Cerebellum (tissue), 4 donors: ENCODE measurements at places on chromosomes 4 and X. TPM values are rescaled to one million over a fixed set of nuclear protein-coding genes. Genes with fewer than 3 reads are reported as not detected.

DNA sequence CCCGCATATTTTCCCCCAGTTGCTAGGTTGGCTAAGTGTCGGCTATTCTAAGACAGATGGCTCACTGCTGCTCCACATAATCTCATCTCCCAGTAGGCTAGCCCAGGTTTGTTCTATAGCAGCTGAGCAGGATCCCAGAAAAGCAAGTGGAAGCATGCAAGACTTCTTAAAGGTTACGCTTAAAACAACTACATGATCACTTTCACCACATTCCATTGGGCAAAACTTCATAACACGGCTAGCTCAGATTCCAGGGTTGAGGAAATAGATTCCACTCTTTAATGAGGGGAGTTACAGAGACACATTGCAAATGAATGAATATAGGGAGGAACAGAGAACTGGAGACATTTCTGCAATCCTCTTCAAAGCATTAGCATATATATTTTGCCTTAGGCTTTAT, 12.9 kb upstream of the RAB33B start:
- DNase-seq: no peak

DNA sequence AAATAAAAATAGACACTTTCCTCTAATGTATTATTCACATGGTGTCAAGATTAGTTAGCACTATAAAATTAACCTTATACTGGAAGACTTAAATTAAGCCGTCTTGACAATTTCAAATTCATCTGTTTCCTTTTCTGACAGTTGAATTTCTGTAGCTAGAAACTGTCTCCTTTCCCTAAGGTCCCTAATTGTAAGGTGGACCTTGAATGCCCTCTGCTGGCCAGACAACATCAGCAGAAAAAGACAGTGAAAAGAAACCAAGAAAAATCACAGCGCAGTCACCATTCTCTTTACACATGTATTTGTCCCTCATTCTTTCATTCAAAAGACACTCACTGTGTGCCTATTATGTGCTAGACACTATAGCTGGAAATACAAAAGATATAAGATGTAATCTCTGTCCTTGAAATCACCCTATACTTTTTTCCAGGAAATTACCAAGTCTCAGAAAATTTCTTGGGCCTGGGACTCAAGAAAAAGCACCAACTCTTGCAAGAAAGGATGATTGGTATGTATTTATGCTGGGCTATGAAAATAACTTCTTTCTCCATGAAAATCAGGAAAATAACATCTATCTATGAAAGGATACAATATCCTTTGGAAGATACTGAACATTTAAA, 32.7 kb upstream of the AMBN start:
- peak; percentile 10 for DNase-seq

DNA sequence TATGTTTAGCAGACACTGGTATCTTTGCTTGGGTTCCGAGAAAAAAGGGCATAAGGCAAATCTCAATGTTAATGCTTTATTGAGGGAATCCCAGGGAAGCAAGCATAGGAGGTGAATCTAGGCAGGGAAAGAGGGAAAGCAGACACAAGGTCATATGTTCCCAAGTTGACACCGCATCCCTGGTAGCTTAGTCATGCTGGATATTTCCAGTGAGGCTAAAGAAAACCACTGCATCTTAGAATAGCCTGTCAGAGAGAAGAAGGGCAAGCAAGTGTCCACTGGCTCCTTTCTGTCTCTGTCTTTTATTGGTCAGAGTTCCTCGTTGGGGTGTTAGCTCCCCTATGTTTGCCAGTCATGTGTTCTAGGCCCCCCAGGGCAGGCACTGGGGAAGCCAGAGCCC, 104.7 kb downstream of the NKX6-1 start:
- no peak for DNase-seq

DNA sequence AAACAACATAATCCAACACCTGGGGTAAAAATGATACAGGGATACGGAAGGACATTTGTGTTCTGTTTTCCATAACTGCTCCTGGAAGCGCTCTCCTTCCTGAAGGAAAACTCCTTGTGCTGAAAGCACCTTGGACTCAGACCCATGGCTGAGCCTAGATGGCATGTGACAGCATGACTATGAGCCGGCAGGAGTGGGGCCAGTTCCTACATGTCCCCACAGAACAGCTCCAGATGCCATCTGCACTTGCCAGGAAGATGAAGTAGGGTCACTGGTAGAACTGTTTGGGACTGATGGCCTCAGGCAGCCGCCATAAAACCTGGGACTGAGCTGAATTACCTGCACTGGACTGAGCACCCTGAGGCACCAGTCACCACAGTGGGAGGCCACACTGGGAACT, 56.0 kb upstream of the BCLAF3 start:
- DNase-seq: no peak

The ALG13 gene
- total RNA-seq: 60.2 TPM

DNA sequence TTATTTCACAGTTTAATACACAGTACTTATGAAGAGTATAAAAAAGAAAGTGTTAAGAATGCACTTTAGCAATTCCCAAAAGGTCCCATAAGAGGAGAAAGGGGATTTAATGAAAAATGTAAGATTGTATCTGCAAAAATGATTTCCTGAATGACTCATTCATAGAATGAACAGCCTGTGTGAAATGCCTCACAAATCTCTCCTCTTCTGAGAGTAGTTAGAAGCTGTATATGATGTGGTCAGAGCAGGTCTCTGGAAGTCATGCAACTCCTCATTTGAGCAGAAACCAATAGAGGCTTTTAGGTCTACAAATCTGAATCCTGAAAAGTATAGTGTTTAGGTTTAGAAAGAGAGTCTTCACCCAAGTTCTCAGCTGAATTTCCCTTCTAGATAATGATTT, 381.3 kb upstream of the INTU start:
- DNase-seq: no peak

DNA sequence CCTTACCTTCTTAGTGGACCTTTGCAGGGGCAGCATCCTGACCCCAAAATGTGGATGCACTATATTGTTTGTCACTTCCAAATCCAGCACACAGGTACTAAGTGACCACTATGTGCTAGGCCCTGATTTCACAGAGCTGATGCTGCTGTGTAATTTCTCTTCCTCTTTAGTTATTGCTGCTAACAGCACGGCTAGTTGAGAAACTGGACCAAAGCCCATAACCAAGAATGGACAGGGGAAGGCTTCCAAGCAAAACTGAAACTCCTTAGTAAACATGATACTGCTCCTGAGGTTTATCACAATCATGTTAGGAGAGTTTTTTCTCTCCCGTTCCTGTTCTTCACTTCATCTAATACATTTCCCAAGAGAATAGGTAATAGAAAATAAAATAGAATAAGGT, 172.9 kb upstream of the TTC29 start:
- no peak for DNase-seq

The SMIM10 gene
- 1.1 TPM for total RNA-seq

The CFAP299 gene
- total RNA-seq: 5.5 TPM

GRCh38 chr4:26076000-26076587, 162.1 kb downstream of the SMIM20 start:
- no peak for DNase-seq

DNA sequence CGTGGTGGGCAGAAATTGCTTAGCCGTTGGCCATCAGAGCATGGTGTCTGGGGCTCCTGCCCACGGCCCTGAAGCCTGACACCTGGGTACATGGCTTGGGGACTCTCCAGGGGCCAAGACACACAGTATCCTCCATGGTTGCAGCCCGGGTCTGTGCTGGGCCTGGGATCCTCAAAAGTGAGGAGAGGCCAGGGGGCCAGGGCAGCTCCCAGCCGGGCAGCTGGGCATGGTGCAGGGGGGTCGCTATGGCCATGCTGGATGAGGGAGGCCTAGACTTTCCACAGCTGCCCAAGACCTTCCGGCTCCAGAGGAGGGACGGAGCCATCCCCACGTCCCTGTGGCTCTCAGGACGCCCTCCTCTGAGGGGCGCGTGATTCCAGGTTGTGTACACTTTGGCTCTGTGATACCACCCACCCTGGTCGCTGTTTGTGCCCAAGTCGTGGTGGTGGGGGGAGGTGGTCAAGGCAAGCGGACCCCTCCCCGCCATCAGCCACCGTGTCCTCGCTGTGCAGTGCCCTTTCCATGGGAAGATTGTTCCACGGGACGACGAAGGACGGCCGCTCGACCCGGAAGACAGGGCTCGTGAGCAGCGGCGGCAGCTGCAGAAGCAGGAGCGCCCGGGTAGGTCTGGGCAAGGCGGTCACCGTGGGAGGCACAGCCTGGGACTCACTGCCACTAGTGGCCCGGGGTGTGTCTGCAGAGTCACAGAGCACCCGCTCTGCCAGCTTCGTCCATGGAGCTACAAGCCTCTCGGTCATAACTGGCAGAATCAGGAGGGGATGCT, 25.7 kb downstream of the NKX1-1 start:
- no peak for DNase-seq

The ARSJ gene
- 0.64 TPM for total RNA-seq

DNA sequence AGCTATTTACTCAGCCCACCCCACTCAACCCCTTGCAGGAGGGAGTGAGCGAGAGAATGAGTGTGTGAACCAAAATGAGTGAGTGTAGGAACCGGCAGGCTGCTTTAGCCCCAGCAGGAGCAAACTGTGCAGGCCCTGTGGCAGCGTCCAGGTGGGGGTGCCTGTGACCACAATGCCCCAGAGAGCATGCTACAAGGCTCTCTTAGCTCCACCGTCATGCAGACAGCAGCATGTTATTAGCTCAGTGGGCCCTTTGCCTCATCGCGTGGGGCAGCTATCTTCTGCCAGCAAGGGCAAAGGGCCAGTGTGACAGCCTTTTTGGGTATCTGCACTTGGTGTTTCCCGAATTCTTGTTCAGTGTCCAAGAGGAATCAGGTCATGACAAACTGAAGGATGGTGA, 271.3 kb downstream of the GPM6A start:
- no peak for DNase-seq

- DNase-seq: no peak
These were observed 376.5 kb upstream of the MAD2L1 start for GRCh38 chr4:120443116-120443515.

DNA sequence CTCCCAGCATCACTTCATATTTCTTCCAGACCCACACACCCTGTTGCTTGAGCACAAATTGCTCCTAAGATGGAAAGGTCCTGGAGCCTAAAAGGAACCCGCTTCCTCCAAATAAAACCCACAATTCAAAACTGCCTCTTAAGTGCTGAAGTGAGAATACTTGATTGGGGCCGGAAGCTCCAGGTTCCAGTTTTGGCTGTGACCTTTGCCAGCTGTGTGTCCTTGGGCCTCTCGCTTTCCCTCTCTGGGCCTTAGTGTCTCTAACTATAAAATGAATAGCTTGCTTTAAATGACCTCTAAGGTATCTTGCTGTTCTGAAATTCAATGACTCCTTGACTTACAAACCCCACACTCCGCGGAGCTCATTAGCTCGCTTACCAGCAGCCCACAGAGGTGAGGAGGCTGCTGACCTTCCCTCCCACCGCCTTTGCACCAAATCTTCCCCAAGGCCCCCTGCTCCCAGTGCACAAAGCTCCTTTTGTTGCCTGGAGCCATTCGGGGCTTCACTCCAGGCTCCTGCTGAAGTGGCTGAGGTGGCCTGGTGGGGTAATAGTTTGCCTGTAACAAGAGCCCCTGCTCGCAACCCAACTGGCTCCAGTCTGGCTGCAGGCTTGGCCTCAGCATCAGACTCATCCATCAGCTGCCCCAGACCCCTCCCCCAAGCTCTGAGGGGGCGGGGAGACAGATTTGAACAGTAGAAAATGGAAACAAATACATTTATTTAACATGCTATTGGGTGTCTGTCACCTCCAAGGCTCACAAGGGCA, 21.8 kb downstream of the STARD8 start:
- DNase-seq: no peak

DNA sequence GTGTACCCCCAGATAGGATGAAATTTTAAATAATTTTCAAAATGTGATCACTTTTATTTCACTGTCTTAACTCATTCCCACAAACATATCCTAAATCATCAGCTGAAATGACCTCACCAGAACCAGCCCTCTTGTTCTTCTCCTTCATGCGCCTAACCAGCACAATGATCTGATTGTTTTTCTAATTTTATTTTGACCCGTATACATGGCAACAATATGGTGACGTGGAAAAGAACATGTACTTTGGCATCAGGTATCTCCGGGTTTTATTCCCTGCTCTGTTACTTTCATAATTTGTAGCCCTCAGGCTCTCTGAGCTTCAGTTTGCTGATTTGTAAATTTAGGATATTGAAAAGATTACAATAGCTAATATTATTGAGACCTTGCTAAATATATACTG, 562.4 kb upstream of the ZFP42 start:
- no peak for DNase-seq

- no peak for DNase-seq
These were observed 4.3 kb upstream of the NSUN7 start for GRCh38 chr4:40745285-40745984.

- no peak for DNase-seq
These were observed 140.0 kb downstream of the DCK start for GRCh38 chr4:71133491-71133890.

The SLITRK4 gene
- total RNA-seq: 24.3 TPM

DNA sequence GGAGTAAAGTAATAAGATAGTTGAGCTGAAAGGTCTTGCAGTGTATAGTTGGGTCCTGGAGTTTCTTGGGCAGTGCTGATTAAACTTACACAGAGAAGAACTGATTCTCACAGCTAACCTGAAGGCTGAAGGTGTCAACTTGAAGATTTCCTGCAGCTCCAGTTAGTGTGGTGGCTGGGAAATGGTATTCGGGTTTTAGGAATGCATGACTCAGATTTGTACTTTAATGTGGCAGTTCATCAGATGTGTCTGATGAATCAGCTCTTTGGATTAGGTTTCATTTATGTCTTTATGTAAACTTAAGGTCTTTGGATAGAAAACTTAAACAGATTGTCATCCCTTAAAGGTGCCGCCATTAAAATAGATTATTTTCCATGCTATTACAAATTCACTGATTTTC, 200.0 kb downstream of the IL1RAPL1 start:
- no peak for DNase-seq

- no peak for DNase-seq
These were observed 468.8 kb downstream of the BCOR start for GRCh38 chrX:39629001-39629400.

The MAGEA2B gene
- not detected for total RNA-seq

- no peak for DNase-seq
These were observed 19.5 kb upstream of the PDGFRA start for GRCh38 chr4:54209617-54210016.

The MBNL3 gene
- total RNA-seq: 6.5 TPM

The SH3D19 gene
- 17.1 TPM for total RNA-seq

The DGAT2L6 gene
- not detected for total RNA-seq

DNA sequence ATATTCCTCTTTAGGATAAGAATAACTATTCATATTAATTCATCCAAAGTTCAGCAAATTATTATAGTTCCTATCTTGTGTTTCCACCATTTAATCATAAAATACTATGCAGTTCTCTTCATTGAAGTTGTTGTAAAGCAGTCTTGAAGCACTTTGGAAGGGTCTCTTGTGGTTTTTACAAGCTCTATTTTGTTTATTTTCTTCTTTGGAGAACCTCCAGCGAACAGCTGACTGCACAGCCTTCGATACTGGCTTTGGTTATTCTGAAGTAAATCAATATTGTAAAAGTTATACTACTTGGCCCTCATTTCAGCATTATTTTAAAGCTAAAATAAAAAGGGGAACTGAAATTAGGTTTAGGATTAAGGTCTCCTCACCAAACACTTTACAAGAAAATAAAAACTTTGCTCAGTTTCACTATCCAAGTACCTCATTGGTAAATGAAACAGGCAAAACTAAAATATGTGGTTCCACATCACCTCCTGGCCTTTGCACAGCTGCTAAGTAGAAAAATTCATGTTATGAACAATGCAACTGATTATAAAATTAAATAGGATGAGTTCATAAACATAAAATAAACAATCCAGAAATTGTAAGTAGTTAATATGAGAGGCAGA, 1629.2 kb upstream of the ADGRL3 start:
- DNase-seq: no peak

- no peak for DNase-seq
These were observed 37.9 kb upstream of the NPY2R start for GRCh38 chr4:155170569-155170968.

The CBLL2 gene
- total RNA-seq: not detected

The PDE5A gene
- total RNA-seq: 48.7 TPM
